CD4-positive, CD25-positive, alpha-beta regulatory T cell (primary cell): ENCODE measurements at places on chromosomes 4 and X.

GRCh38 chr4:153465615-153466080, 512 bp upstream of the TMEM131L start:
- DNase-seq = peak; percentile 73

DNA sequence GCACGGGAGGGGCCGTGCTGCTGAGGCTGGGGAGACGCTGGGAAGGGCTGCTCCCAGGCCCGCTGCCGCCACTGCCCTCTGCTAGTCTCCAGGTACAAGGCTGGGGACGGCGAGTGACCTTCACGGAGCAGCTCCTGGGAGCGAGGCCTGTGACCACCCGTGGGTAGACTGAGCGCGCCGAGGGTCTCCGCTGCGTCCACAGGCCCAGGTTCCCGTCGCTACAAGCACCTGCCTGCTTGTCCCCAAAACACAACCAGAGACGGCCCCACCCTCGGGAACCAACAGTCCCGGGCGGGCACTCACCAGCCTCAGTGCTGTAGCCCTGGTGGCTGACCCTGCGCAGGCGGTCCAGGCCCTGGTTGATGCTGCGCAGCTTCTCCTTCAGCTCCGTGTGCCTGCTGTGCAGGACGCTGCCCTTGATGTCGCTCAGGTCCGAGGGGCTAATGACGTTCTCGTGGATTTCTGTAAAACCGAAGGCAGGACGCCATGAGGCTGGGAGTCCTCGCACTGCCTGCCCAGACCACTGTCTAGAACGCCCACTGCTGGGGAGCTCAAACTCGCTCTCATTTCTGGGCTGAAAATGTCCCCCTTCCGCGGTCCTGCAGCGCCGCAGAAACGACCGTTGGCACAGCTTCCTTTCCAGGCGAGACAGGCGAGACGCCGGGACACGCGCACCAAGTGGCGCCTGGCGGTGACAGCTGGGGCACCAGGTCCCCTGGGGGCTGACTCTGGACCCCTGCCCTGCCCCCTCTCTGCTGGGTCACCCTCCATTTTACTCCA, 14.3 kb downstream of the LRPAP1 start:
- DNase-seq = no peak

GRCh38 chr4:1943928-1944327, 64.8 kb downstream of the NELFA start:
- DNase-seq = no peak

GRCh38 chrX:9204560-9204959, 170.6 kb upstream of the FAM9B start:
- DNase-seq = no peak

DNA sequence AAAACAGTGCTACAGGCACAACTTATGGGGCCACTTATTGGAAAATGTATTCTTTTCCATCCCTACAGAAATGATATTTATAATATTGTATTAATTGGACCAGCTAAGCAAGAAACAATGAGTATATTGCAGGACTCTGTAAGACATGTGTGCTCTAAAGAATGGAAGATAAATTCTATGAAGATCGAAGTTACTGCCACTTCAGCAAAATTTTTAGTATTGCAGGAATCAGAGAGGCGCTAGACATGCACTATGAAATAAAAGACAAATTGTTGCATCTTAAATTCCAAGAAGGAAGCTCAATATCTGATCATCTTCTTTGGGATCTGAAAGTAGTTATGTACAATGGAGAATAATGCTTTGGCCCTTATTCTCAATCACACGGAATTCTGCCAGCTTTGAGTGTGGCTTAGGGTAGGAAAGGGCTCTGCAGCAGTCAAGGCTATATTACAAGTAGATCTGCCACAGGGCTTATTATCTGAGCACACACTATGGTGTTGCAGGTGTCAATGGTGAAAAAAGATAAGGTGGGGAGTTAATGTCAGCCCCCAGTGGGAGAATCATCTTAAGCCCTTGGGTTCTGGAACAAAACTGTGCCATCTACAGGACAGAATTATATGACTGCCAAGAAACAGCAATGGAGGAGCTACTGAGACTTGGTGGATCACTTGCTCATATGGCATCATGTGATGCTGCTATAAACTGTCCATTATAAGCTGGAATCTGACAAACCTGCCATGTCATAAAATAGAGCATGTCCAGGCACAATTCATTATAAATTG, 334.0 kb upstream of the NDST3 start:
- DNase-seq = no peak

- DNase-seq = no peak
Measured at GRCh38 chrX:38156838-38157237, 63.8 kb downstream of the SRPX start.

DNA sequence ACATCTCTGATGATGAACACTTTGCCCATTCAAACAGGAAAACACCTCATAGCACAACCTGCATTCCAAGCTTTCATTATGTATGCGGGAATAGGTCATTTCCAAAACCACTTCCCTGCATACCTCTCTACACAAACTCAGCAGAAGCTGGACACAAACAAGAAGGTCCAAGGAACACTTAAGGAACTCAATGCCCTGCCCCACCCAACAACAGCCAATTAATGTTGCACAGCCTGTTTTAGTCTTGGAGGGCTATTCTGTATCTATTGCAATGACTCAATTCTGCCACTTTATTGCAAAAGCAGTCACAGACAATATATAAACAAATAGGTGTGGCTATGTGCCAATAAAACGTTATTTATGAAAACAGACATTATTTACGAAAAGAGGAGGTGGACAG, 16.7 kb downstream of the OPHN1 start:
- DNase-seq = no peak

DNA sequence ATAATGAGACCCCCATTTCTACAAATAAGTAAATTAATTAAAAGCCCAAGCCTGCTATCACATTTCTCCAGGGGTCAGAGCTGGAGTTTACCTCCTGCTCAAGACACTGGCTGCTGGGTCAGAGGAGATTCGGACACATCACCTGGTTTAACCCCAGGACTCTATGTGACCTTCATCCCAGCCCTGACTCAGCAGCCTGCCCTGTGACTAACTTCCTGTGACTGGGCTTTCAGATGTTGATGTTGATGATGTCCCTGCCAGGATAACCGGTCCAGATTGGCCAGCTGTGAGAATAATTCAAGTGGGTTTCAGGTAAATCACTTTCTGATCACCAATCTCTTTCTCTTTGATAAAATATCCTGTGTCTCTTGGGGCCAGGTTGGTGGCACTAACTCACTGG, 102.4 kb upstream of the MAML3 start:
- no peak for DNase-seq
